ENCODE measurements at places on chromosomes 1 and 21. TPM values are rescaled to one million over a fixed set of nuclear protein-coding genes. Genes with fewer than 3 reads are reported as not detected.

Gene ZYG11B
- total RNA-seq = 58.3 TPM

Gene RXFP4
- total RNA-seq = not detected

Gene VWA5B1
- total RNA-seq = not detected

Gene GNAI3
- total RNA-seq = 2.8 TPM

DNA sequence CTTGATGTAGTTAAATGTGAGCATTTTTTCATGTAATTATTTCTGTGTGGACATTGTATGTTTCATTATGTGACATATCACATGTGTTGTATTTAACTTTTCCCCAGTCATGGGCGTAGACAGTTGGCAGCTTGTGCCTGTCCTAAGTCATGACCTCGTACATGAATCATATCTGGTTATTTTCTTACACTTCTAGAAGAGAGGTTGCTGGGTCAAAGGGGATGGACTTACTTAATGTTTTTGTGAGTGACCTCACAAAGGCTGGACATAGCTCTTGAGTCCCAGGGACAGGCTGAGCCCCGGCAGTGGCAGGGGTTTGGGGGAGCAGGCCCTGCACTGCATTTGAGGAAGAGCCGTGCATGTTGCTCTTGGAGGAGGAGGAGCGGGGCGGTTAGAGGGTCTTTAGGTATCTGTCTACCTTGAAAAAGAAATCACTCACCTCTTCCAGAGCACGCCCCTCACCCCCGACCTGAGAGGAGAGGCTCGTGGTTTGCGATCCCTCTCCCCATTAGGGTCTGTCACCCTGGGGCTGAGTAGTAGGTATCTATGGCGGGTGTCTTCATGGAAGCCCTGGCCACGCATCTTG is 16.4 kb downstream of the IFNGR2 start:
- peak overlapping the region; percentile 72 for H3K27ac ChIP-seq
- DNase-seq = peak; percentile 62
- peaks cover 20% of the 10 kb centered on the region for H3K4me1 ChIP-seq
- H3K4me3 ChIP-seq = no peak overlapping the region

Gene ASPM
- 0.80 TPM for total RNA-seq

Gene RNPEP
- total RNA-seq = 99.6 TPM
